ENCODE measurements at places on chromosomes 13 and 19. TPM values are rescaled to one million over a fixed set of nuclear protein-coding genes. Genes with fewer than 3 reads are reported as not detected.

Gene RAB20
- 41.0 TPM for total RNA-seq

DNA sequence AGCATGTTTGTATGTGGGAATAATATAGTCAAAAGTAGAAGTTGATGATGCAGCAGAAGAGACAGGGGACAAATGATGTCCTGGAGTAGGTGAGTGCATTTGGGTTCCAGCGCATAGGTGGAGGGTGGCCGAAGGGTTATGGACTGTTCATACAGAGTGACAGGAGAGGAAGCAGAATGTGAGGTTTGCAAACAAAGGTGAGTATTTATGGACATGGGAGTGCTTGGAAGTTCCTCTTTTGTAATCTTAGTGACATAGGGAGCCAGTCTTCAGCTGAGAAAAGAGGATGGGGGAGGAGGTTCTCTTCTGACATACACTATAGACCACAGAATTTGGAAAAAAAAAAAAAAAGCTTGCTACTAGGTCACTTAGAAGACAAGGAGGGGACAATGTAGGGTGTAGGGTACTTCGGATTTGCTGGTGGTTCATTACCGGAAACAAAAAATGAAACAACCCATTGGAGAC is 331.6 kb downstream of the DLEU7 start:
- DNase-seq, result no peak

- peak; percentile 91 for DNase-seq
Measured at GRCh38 chr19:35247526-35248309, 1.1 kb upstream of the LSR start.

GRCh38 chr13:30698488-30699005 is 36.8 kb upstream of the ALOX5AP start:
- no peak for DNase-seq

DNA sequence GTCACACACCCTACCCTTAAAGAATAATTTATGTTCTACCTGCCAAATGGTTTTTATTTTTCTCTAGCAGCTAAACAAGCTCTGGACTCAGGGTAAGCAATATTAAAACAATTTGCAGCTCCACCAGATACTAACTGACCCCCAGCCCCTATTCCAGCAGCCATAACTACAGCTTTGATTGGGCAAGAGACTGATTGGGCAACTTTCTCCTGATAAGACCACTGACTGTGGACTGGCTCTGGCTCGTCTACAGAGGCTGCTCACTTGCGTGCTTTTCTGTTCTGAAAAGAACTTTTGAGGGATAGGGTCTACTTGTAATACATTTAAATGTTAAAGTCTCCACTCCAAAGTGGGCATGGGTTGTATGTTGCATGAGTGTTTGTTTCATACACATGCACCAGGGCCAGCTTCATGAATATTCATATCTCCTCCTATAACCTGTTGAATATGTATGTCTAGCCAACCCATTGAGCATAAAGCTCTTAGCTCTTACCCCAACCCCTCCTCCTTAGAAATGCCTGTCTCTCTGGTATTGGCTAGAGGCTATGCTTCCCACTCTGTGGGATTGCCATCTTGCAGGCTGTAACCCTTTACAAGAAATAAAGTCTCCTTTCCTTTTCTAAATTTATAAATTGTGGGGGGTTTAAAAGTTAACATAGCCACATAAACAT is 19.9 kb downstream of the OR7A5 start:
- DNase-seq, result no peak

Gene CASP14
- total RNA-seq, result 0.58 TPM

Gene KLK4
- total RNA-seq, result not detected

GRCh38 chr13:110127986-110128511 is 178.9 kb downstream of the COL4A1 start:
- no peak for DNase-seq

Gene KLK2
- not detected for total RNA-seq

DNA sequence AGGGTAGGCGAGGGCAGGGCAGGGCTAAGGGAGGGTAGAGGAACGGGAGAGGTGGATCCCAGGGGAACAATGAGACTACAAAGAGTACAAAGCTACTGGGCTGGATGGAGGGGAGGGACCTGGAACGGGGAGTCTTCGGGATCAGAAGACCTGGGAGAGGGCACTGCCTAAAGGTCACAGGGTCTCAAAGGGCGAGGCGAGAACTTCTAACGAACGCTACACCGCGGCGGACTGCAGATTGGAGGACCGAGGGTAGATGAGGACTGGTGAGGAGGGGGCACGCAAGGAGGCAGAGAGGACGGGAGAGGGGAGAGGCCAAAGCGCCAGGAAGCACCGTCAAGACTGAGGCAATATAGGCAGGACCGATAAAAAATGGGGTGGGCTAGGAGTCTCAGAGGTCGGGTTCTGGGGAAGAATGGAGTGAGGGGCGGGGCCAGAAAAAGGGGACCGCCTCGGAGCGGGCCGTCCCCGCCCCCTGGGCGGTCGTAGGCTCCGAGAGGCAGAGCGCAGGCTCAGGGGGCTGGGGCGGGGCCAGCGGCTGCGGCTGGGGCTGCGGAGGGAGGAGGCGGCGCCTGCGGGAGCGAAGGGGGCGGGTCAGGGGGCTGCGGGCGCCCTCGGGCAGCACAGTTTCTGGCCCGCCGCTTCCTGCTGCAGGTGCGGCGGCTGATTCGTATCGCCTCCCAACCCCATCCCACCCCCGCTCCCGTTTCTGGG is 1.3 kb upstream of the KCNC3 start:
- DNase-seq, result peak; percentile 70

- DNase-seq, result no peak
Measured at GRCh38 chr13:105806628-105806920, 728.9 kb downstream of the EFNB2 start.

Gene B3GNT8
- total RNA-seq, result 0.20 TPM

Gene ZIK1
- 2.2 TPM for total RNA-seq

DNA sequence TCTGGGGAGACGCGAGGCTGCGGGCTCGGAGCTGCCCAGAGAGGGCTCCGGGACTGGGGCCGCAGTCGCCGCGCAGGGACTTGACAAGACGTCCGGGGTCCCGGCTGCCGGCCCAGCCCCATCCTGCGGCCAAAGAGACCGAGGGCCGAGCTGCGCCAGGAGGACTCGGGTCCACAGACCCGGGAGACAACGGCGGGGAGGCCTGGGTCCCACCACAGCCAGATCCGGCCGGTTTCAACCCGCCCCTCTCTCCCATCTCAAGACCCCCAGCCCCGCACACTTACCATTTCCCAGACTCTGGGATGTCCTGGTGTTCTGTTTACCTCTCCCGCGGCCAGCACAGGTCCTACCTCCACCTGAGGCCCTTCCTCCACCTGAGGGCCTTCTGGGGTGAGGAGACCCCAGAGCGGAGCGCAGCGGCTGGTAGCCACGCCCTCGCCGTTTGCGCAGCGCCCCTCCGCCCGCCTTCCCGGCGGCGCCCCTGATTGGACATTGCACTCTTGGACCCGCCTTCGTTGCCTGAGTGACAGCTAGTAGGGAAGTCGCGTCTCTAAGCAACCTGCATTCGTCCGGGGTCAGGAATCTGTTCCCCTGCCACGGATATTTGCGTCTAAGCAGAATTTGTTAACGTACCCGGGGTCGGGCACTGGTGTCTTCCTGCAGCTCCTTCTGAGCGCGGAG is at the start of gene ZNF709:
ZNF709 (minus strand) TSS at position 446 of the 681 bp plus-strand sequence; CDS start at position 287, 159 bp downstream.
- DNase-seq, result peak; percentile 81
